Hepatocyte (in vitro differentiated cells): ENCODE measurements at places on chromosomes 3 and 15. TPM values are rescaled to one million over a fixed set of nuclear protein-coding genes. Genes with fewer than 3 reads are reported as not detected.

- DNase-seq = no peak
These were observed 33.7 kb upstream of the CD47 start for GRCh38 chr3:108124337-108125152.

- peak; percentile 25 for DNase-seq
These were observed 81.9 kb downstream of the PPARG start for GRCh38 chr3:12370758-12371157.

DNA sequence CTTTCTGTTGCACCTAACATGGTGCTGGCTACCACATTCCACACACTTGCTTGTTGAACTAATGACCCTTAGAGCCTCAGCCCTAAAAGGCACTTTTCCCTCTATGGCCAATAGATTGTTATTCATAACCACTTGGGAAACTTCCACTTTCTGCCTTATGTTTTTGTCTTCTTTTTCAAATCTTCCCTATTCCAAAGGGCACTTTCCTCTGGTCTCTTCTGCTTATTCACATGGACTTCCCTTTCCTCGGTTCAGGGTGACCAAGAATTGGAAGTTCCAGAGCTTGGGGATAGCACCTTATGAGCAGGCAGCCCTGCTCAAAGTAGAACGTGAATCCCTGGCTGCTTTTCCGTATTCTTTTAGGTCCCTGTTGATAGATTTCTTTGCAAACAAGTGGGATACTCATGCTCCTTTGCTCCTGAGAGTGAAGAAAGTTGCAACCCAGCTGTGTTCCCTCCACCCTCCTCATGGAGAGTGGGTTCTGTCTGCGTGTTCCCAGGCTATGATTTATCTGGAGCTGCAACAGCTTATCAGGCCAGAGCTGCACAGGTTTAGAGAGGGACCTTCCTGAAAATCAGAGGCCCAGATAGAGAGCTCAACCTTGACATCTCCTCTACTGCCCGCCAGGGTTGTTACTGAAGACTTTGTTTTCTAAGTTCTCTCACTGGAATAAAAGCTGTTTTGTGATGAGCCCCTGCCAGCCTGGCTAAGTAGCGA is 58.8 kb upstream of the MYZAP start:
- DNase-seq = no peak

DNA sequence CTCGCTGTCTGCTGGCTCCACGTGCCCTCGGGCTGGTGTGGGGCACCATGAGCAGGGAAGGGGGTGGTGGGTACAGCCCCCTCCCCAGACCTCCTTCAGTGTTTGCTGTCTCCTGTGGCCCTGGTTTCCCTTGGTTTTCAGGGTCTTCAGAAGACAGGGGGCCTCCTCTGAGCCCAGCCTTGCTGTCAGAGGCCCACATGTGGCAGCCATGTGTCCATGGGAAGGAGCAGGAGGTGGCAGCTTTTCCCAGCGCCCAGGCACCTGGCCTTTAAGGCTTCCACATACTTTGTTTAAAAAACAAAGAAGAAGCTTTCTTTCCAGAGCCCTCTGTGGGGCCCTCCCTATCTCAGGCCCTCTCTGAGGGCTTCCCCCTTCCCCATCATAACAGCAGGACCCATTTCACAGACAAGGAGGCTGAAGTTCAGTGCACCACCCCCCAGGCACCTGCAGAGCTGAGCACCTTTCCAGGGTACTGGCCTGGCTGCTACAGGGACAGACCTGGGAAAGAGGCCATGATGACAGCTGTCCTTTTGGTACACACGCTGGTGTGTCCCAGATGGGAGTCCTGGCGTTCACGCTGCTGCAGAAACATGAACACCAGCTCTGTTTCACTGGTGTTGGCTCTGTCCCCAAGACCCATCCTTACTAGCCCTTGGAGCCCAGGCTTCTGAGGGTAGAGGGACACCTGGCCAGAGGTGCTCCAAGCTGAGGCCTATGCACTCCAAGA is 73.7 kb downstream of the DNAJB8 start:
- no peak for DNase-seq

DNA sequence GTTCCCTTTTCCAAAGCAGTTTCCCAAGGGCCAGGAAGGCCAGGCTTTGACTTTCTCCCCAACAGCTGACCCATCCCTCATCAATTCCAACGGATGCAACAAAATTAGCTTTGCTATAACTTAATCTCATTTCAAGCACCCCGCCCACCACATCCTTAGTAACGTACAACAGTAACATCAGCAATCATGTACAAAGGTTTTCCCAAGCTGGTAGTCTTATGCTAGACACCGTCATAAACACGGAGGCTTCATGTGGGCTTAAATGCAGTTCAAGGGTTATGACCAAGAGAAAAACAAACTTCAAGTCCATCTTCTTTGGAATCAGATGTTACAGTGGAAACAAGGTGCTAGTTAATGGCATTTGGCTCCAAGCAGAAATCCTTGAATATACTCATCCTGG is 66.6 kb downstream of the EOMES start:
- DNase-seq = no peak

DNA sequence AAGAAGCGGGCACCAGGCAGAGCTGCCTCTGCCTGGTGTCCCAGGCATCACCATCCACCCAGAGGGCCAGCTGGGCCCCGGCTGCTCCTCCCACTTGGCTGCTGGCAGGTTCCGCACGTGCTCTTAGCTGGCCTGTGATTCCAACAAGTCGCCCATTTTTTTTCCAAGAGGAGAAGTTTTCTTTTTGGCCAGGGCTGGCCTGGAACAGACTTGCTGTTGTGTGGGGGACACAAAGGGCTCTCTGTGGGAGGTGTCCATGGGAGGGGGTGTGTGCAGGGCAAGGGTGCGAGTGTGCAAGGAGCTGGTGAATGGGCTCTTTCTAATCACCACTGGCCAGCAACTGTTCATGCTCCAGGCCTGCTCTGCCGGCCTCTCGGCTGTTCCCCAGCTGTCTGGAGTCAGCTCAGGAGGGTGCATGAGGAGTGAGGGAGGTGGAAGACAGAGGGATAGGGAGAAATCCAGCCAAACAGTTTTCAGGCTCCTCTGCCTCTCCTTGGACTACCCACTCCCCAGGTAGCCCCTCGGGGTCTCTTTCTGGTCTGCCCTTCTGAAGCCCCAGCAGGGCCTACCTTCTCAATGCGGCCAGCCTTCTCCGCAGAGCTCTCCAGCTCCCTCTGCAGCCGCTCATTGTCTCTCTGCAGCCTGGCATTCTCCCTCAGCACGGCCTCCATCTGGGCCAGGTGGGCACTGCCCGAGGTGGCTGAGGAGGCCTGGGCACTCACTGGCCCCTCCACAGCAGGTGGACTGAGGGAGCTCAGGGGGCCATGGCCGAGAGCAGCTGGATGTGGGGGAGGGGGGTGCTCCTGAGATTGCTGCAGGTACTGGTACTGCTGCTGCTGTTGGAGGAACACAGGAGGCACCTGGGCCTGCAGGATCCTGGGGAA is 7.1 kb downstream of the AMOTL2 start:
- DNase-seq = no peak

GRCh38 chr3:52086976-52087663 is 30.7 kb upstream of the DUSP7 start:
- no peak for DNase-seq

The SLC2A2 gene
- 123 and 133 TPM in 2 replicates for total RNA-seq

- no peak for DNase-seq
These were observed 19.1 kb downstream of the KLHL6 start for GRCh38 chr3:183536238-183536880.

GRCh38 chr15:100114100-100114499 is 227.7 kb downstream of the ADAMTS17 start:
- no peak for DNase-seq

- no peak for DNase-seq
These were observed 53.7 kb downstream of the PIK3CB start for GRCh38 chr3:138781012-138781470.

- no peak for DNase-seq
These were observed 6.3 kb downstream of the INSYN1 start for GRCh38 chr15:73746883-73747282.

DNA sequence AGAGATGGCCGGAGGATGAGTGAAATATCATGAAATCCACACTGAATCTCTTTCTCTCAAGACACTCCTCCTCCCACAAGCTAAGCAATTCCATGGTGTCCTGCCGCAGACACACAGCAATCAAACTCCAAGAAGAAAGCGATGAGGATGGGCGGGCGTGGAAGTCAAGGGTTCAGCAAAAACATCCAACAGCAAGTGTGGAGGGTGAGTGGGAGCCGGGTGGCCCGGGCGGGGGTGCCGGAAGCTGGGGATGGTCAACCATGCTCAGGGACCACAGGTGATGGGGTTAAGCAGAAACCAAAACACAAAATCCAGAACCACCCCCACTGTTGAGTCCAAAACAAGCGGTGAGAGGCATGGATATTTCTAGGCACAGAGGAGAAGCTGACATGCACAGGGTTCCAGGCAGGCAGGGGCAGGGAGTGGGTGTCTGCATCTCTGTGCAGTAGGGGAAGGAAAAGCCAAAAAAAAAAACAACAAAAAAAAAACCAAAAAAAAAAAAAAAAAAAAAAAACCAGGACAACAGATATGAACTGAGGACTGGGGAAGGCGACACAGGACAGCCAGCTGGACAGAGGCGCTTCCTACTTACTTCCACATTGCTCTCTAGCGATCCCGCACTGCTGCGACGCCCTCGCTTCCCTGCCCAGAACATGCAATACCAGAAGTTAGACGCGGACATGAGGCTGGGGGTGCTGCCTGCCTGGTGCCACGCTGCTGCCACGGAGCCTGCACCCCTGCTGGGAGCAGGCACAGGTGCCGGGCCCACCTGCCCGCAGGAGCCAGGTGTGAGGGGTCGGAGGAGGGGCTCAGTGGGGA is 61.0 kb upstream of the RPL32 start:
- no peak for DNase-seq

The LRRC3B gene
- total RNA-seq = 2.7 and 5.9 TPM in 2 replicates

The EXD1 gene
- not detected in 2 replicates for total RNA-seq

The LRRC34 gene
- 0.97 and 1.0 TPM in 2 replicates for total RNA-seq

GRCh38 chr3:32973982-32974381 is 22.5 kb downstream of the CCR4 start:
- no peak for DNase-seq

GRCh38 chr3:114299941-114300624 is 6.3 kb downstream of the TIGIT start:
- DNase-seq = no peak

DNA sequence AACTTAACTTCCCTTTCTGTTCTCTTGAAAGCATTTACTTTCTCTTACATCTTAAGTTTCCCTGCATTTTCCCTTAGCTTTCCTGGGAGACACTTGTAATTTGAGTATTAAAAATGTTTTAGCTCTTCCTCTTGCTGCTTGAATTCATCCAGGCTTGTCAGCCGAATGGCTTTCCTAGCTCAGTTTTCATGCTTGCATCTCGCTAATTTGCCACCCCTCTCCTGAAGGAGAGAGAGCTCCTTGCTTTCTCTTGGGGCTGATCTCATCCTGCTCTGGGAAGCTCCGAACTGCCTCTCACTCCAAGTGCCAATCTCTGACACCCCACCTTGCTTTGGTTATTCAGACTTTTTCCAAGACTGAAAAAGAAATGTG is 374.6 kb upstream of the TBL1XR1 start:
- no peak for DNase-seq

DNA sequence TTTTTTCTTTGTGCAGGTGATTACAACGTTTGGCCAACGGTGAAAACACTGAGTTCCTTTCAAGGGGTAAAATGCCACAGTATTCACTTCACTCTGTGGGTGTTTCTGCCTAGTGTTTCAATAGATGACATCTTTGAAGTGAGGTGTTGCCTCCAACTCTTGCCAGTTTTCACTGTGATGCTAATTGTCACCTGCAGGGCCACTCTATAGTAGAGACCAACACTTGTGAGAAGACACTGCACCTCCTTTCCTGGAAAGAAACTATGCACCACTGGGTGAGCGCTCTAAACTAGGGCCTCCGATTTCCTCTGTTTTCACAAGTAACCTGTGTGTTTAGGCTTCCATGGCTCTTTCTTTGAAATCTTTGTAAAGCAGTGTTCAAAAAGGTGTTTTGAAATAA is 98.3 kb downstream of the THRB start:
- no peak for DNase-seq

The ERICH6 gene
- total RNA-seq = not detected in 2 replicates

GRCh38 chr15:47696351-47696750 is 21.0 kb upstream of the SEMA6D start:
- DNase-seq = no peak

GRCh38 chr3:159854500-159855124 is 134.0 kb upstream of the IL12A start:
- DNase-seq = peak; percentile 66

The GOLGA8J gene
- total RNA-seq = 0.13 TPM in 1 of 2 replicates, not detected in the other

The GRAMD1C gene
- 2.8 TPM in 2 replicates for total RNA-seq

- peak; percentile 81 for DNase-seq
These were observed 2.3 kb upstream of the VPS18 start for GRCh38 chr15:40891810-40892446.

The LOXL1 gene
- total RNA-seq = 35.6 and 44.5 TPM in 2 replicates

DNA sequence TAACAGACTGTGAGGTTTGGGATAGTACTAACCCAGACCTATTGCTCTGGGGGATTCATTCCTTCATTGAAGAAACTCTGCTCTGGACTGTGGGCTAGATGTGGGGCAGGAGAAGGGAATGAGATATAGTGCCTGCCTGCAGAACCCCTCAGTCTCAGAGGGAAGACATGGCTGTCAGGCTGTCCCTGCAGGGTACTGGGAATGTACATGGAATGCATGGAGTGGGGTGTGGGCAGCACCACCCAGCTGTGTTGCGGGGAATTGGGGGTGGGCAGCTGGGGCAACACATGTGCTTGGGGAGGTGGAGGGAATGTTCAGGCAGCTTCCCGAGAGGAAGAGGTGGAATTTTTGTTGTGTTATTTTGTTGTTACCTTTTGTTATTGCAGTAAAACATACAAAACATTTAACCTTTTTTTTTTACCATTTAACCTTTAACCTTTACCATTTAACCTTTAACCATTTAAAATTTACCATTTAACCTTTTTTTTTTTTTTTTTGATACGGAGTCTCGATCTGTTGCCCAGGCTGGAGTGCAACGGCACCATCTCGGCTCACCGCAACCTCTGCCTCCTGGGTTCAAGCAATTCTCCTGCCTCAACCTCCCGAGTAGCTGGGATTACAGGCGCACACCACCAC is 7.3 kb downstream of the PAQR5 start:
- DNase-seq = no peak

The THOC7 gene
- 61.7 and 69.4 TPM in 2 replicates for total RNA-seq

- DNase-seq = no peak
These were observed 21.3 kb downstream of the EPHB3 start for GRCh38 chr3:184582646-184583577.

DNA sequence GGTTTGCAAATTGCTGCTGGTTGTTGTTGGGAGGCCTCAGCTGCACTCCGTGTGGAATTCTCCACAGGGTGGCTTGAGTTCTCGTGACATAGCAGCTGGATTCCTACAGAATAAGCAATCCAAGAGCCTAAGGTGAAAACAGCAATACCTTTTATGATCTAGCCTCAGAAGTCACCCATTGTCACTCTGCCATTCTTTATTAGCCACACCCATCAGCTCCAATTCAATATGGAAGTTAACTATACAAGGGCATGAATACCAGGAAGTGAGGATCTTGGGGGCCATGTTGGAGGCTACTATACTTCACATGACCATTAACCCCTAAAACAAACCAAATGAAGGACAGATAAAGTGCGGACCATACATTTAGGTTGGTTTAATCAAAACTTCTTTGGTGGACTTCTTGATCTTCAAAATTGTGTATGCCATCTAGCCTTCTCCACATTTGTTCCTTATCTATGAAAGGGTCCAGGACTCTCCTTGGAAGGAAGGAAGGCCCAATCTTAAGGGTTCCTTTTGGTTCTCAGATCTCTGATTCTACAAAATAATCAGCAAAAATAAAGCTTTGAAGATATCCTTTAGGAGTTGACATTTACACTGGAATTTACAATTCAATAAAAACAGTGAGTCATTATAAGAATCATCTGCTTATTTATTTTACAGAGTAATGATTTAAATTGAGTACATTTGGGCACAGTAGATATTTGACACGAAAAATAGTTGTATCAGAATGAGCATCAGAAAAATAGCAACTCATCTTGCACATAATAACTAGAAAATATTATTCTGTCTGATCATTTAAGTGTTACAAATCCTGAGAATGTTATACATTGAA is 21.5 kb downstream of the CIAO2A start:
- DNase-seq = no peak

- DNase-seq = no peak
These were observed 137.2 kb downstream of the DOCK3 start for GRCh38 chr3:50811893-50812292.
